Activated naive CD8-positive, alpha-beta T cell treated with anti-CD3 and anti-CD28 coated beads, Interleukin-2, amount 50 U/mL, for 24 hours (primary cell): ENCODE measurements at places on chromosomes 2 and 18.

DNA sequence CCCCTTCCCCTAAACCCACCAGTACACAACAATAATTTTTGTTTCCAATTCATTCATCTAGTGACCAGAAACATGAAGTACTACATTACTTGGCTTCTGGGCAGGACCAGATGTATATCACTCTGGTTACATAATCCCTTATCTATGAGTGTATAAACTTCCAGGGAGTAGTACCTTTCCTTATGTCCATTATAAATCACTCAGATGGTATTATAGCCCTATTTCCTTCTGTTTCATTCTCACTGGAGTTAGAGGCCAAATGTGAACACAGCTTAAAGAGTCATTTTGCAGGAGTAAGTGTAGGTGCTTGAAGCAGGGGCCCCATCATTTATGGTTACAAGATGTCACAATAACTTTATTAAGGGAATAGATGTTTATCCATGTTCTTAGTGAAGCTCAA lies 894.4 kb upstream of the NXPH2 start:
- no peak for DNase-seq

DNA sequence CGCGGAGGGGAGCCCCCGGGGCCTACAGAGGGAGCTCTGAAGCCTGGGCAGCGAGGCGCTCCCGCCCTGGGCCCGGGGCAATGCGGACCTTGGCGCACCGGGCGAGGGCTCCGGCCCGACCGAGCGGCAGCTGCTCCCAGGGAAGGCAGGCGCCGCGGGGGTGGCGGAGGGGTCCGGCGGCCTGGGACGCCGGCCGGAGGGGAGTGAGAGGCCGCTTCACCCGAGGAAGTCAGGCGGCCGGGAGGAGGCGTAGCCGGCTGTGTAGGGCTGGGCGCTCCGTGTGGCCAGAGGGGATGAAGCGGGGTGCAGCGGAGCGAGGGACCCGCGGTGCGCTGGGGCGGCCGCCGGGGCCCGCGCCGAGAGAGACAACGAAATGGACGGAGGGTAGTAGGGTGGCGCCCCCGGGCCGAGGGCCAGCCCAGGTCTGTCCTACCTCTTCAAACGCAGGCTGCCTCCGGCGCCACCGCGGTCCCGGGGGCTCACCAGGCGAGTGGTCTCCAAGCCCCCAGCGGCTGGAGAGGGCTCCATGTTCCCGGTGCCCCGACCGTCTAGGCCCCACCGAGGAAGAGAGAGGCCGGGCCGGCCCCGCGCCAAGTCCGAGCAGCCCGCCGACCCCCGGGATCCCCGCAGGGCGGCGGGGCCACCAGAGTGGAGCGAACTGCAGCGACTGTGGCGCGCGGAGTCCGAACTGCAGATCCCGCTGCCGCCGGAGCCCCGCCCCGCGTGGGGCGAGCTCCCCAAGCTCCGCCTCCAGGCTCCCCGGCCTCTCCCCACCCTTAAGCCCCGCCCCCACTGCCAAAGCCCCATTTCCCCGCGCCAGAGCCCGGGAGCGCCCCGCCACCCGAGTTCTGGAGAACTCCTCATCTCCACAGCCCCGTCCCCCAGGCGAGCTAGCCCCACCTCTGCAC lies at the start of gene SLC30A3:
Gene SLC30A3 (minus strand): TSS at position 669 of the 908 bp plus-strand sequence. CDS start 141 bp downstream, at position 528.
- peak; percentile 67 for DNase-seq

DNA sequence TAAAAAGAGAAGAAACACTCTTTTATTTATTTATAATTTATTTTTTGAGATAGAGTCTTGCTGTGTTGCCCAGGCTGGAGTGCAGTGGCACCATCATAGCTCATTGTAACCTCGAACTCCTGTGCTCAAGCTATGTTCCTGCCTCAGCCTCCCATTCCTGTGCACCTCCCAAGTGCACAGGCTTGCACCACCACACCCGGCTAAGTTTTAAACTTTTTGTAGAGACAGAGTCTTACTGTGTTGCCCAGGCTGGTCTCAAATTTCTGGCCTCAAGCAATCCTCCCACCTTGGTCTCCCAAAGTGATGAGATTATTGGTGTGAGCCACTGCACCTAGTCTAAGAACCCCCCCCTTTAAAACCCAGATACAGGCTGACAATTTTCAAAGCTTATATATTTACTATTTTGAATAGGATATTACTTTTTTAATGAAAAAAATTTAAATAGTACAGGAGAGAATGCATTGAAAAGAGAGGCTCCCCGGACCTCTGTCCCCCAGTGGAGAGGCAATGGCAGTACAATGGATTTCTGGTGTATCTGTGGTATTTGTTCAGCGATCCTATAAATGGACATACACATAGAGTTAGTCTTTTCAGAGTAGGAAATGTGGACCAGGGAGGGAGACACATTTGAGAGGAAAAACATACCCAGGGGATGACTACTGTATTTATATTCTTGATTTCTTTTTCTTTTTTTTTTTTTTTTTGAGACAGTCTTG lies 48.1 kb upstream of the CNOT11 start:
- no peak for DNase-seq

DNA sequence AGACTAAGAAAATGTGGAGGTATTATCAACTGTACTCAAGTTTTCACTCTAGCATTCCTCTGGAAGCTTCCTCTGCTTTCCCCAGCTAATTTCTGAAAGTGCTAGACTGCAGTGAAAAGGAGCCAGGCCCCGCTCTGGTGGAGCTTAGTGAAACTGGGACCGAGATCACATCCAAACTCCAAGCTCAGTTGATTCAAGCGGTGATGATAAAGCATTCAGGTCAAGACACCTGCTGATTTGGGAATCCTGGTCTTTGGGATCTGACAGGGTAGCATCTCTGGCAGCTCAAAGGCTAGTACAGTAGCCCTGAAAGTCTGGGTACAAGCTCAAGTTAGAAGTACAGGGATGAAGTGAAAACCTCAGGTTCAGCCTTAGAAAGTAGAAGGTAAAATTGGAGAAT lies 120.2 kb upstream of the CRIM1 start:
- no peak for DNase-seq

- no peak for DNase-seq
These were observed 8.3 kb downstream of the ZCCHC2 start for GRCh38 chr18:62531078-62531477.

DNA sequence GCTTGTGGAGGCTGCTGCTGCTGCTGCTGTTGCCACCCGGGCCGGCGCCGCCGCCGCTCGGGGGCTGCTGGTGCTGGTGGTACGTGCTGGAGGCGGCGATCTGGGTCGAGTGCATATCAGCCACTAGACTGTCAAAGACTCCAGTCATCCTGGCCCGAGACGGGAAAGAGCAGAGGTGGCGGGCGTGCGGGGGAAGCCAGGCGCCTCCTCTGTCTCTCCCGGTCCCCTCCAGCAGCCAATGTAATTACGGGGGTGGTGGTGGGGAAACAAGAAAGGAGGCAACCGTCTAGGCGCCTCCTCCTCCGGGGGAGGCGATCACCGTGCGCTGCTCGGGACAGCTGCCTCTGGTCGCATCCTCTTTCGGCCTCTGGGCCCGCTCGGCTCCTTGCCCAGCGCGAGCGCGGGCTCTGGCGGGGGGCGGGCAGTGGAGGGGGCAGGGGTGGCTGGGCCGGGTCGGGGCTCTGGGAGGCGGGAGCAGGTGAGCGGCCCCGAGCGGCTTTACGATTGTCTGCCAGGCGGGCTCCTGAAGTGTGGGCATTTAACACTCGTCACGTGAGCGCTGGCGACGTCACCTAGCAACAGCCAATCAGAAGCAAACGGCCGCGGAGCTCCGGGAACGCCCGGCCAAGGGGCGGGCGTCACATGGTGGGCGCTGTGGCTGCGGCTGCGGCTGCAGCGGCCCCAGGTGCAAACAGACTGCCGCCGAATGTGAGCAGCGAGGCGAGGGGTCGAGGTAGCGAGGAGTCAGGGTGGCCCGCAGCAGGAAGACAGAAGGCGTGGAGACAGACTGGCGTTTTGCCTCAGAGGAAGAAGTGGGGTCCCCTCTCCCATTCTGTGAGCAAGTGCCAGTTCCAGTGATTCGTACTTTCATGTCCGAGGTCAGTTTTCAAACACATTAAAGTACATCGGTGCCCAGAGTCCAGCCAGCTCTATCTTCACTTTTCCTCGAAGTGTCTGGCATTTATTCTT lies at the start of gene DLX2:
Gene DLX2 (minus strand): TSS at position 510 of the 969 bp plus-strand sequence. CDS start 362 bp downstream, at position 148.
- DNase-seq, result peak; percentile 78

GRCh38 chr2:11314487-11314886 lies 29.9 kb downstream of the ROCK2 start:
- no peak for DNase-seq

DNA sequence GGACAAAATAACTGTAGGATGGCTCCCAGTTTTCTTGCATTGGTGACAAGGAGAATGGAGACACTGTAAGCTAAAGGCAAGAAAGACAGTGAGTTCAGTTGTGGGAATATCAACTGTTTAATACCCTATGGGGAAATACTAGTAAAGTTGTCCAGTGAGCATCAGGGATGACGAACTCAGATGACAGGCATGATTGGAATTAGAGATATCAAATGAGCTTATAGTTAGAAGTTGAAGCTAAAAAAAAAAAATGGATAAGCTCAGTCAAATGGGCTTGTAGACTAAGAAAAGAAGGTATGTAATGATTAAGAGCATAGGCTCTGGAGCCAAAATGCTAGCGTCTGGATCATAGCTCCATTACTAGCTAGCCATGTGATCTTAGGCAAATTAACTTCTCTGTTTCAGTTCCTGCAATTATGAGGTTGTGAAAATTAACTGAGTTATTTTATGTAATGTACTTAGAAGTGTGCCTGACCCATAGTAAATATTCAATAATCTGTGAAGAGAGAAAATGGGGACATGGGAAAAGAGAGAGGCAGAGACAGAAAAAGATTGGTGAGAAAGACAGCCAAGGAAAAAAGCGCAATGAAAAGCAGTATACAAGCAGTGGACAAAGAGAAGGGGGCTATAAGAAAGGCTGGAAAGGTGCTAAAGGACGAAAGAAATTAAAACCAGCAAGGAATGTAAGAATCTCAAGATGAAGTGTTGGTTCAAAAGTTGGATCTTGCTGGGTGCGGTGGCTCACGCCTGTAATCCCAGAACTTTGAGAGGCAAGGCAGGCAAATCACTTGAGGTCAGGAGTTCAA lies 95.7 kb upstream of the SLC39A10 start:
- no peak for DNase-seq

GRCh38 chr2:172323861-172324597 lies 103.4 kb upstream of the ITGA6 start:
- no peak for DNase-seq

- no peak for DNase-seq
These were observed 54.7 kb downstream of the CMPK2 start for GRCh38 chr2:6810961-6811360.

DNA sequence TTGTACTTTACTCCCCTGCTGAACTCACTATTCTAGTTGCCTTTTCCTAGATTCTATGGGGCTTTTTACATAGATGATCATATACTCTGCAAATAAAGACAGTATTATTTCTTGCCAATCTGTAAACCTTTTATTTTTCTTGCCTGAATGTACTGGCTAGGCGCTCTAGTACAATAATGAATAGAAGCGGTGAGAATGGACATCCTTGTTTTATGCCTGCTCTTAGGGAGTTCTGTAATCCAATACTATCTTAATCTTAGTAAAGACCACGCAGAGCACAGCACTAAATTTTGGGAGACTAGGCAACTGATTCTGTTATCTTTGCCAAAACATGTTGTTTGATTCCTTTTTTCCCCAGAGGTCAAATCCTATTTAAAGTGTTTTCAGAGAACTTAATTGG lies 7.0 kb downstream of the KRCC1 start:
- DNase-seq, result no peak

DNA sequence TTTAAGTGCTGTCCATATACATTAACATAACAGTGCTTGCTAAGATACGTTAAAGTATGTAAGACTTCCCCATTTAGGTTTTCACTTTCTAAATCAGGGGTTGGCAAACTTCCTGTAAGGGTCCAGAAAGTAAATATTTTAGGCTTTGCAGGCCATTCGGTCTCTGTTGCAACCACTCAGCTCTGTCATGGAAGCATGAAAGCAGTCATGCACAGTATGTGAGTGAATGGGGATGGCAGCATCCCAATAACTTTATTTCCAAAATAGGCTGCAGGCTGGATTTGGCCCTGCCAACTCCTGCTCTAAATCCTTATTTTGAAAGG lies 128.7 kb downstream of the PLA2R1 start:
- no peak for DNase-seq

GRCh38 chr2:133532919-133533318 lies 35.3 kb downstream of the NCKAP5 start:
- no peak for DNase-seq

- DNase-seq, result no peak
These were observed 310.4 kb upstream of the SYT4 start for GRCh38 chr18:43587538-43588153.

DNA sequence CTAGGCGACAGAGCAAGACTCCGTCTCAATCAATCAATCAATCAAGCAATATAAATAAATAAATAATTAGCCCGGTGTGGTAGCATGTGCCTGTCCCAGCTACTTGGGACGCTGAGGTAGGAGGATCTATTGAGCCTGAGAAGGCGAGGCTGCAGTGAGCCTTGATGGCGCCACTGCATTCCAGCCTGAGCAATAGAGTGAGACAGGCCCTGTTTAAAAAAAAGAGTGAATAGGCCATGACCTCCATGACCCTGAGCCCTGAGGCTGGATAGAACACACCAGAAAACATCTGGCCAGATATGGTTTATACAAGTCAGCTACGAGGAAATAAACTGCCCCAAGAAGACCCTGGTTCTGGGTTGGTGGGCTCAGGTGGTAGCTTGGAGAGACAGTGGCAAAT lies 20.4 kb upstream of the SEMA4C start:
- no peak for DNase-seq

DNA sequence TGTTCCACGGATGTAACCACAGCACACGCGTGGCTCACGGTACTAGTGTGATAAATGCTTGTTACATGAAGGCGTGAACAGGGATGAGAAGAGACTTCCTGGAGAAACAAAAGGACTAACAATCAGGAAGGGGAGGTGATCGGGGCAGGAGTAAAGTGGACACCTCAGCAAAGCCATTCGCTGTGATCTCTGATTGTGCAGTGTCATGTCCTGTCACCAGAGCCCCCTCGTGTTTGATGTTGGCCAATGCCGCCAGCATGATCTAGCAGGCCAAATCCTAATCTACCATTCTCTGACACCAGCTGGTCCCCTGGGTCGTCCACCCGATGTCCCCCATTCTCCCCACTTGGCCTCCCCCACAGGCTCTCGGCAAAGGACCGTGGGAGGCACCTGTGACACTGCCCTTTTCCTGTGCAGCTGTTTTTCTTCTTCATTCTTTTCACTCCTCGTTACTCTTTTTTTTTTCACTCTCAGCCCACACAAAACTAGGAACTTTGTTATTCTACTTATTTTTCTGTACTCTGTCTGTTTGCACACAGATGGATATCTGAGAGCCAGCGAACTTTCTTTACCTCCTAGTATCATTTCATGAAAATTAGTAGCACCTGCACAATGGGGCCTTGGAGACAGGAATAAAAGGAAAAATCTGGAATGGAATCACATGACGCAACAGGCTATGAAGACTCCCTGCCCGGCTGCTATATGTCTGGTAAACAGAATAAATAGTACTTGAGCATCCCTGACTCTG lies 146.8 kb downstream of the TGIF1 start:
- peak; percentile 51 for DNase-seq

- no peak for DNase-seq
These were observed 5.0 kb upstream of the TET3 start for GRCh38 chr2:73979686-73980085.

- no peak for DNase-seq
These were observed 1383.8 kb upstream of the ACVR2A start for GRCh38 chr2:146461068-146461467.

GRCh38 chr2:60948926-60949579 lies 67.7 kb downstream of the REL start:
- no peak for DNase-seq

GRCh38 chr2:231323316-231323715 lies 72.2 kb upstream of the B3GNT7 start:
- no peak for DNase-seq
